ENCODE measurements at places on chromosomes 1 and 21. TPM values are rescaled to one million over a fixed set of nuclear protein-coding genes. Genes with fewer than 3 reads are reported as not detected.

RNU11 gene
- not detected for total RNA-seq

OR2T29 gene
- total RNA-seq = not detected

SLC9C2 gene
- total RNA-seq = not detected

AZIN2 gene
- 4.7 TPM for total RNA-seq

HMCN1 gene
- 30.5 TPM for total RNA-seq

SPRR2E gene
- total RNA-seq = not detected

FAM110D gene
- under 0.01 TPM for total RNA-seq

LDLRAD1 gene
- total RNA-seq = not detected

OVAAL gene
- total RNA-seq = not detected

LHX8 gene
- not detected for total RNA-seq

DIO1 gene
- not detected for total RNA-seq

C1orf105 gene
- not detected for total RNA-seq

OLIG2 gene
- total RNA-seq = not detected

PTCH2 gene
- total RNA-seq = 0.22 TPM

RRAGC gene
- total RNA-seq = 40.4 TPM

IRF6 gene
- total RNA-seq = 0.62 TPM

ERVH48-1 gene
- under 0.01 TPM for total RNA-seq

SELP gene
- not detected for total RNA-seq

DMRTB1 gene
- not detected for total RNA-seq

KRTAP12-2 gene
- total RNA-seq = not detected

WNT4 gene
- total RNA-seq = 0.50 TPM

OR2T35 gene
- total RNA-seq = not detected

CHRNB2 gene
- total RNA-seq = under 0.01 TPM

KCNJ9 gene
- total RNA-seq = not detected

PEX14 gene
- 12.0 TPM for total RNA-seq

TMEM269 gene
- 0.12 TPM for total RNA-seq

SPOCD1 gene
- total RNA-seq = 71.4 TPM

GIPC2 gene
- 0.11 TPM for total RNA-seq

DNAH14 gene
- 34.0 TPM for total RNA-seq

TRIM17 gene
- total RNA-seq = 0.33 TPM

ATXN7L2 gene
- total RNA-seq = 2.1 TPM

WDR64 gene
- not detected for total RNA-seq

SELENON gene
- 14.3 TPM for total RNA-seq

NRIP1 gene
- total RNA-seq = 42.0 TPM

FBXO2 gene
- total RNA-seq = 1.2 TPM

ZBTB8OS gene
- 29.8 TPM for total RNA-seq
